ENCODE measurements at places on chromosomes 4 and X.

GRCh38 chr4:182018691-182019090 is 224.5 kb upstream of the TENM3 start:
- DNase-seq: no peak

GRCh38 chrX:39377773-39378172 is 576.5 kb downstream of the MID1IP1 start:
- no peak for DNase-seq

DNA sequence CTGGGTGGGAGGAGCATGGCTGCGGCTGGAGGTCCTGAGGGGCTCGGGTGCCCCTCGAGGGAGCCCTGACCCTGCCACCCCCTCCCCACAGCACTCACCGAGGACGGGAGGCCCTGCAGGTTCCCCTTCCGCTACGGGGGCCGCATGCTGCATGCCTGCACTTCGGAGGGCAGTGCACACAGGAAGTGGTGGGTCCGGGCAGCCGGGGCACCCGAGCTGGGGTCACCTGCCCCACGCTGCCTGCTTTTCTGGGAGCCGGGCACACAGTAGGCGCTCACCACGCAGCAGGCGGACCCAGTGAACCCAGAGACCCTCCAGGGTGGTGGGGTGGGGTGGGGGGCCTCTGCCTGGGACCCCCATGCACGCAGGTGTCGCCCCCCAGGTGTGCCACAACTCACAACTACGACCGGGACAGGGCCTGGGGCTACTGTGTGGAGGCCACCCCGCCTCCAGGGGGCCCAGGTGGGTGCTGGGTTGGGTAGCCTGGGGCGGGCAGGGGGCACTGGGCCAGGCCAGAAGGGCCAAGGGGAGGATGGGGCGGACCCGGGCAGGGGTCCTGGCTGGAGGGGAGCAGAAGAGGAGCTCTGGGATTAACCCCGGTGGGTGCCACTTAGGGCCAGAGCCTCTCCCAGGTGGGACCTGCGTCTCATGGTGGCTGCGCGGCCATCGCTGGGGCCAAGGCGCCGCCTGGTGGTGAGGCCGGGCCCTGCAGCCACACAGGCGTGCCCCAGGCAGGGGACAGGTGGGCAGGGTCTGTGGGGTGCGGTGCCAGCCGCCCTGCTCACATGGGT is 1.4 kb downstream of the HGFAC start:
- DNase-seq: peak; percentile 66

GRCh38 chr4:97868097-97868496 is 275.2 kb downstream of the STPG2 start:
- no peak for DNase-seq

DNA sequence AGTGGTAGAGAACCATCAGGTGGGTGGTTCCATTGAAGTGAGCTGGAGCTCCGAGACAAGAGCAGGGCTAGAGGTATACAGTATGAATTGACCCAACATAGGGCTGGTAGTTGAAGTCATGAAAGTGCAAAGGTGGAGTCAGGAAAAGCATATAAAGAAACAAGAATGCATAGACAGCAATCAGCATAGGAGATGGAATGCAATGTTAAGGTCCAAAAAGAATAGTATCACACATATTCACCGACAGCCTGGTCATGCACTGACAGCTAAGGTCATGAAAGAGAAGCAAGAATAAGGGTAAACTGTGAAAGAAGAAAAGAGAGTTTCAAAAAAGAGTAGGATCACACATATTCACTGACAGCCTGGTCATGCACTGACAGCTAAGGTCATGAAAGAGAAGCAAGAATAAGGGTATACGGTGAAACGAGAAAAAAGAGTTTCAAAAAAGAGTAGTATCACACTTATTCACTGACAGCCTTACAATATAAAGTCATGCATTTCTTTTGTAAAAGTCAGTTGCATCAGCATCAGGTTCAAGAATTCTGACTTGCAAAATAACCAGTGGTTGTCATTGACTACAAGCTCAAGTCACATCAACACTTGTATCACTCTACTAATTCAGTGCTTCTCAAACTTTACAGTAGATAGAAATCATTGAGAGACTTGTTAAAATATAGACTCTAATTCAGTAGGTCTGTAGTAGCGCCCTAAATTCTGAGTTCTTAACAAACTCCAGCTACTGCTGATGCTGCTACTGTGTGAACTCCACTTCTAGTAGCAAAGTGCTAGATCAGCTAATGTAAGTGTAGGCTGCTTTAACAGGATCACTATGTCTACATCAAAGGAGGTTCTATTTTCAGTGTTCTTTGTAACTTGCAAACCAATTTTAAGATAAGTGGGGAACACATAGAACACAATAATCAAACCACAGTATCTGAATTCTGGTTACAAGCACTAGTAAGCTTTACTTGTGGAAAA is 221.9 kb downstream of the PDGFC start:
- no peak for DNase-seq

DNA sequence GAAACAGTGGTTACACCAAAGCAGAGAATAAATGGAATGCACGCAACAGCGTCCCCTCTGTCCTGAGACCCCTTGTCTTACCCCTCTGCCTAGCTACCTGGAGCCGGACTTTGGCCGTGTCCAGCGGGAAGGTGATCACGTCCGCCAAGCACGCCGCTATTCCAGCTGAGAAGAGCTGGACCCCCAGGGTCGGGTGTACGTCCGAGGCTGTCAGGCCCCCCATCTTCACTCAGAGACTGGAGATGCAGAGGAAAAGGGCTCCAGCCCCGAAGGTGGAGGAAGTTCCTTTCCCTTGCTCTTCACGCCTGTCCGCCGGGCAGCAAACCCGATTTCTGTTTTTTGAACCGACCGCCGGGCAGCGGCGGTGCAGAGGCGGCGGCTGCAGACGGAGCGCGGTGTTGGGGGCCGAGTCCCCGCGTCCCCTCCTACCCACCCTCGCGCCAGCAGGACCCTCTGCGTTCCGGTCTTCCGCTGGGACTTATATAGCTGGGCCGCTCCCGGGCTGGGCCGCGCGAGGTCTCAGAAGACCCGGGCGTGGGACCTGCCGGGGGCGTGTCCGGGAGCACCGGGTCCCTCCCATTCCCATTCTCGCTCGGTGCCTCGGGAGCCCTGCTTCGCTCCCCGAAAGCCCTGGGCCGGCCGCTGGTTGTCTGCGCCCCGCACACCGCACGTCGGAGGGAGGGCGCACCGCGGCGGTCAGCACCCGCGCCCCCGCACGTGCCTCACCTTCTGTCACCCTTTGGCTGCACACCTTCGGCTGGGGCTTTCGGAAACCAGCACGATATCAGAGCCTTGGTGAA is at the start of gene UCP1:
UCP1 (minus strand) TSS at position 455 of the 800 bp plus-strand sequence; CDS start at position 223, 232 bp downstream.
- DNase-seq: no peak

DNA sequence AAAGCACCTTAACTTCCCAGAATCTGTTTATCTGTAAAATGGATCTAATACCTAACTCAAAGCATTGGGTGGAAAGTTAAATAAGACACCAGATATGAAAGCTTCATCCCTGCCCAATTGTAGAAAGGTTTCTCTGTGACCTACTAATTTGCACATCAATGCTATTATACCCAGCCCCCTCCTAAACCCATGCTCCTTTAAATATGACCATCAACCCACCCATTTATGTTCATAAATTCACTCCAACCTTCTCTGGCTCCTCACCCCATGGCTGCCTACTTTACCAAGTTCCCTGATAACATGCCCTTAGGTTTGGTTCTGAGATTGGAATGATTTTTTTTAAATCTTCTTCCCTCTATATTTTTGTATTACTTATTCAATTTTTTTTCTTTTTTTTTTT is 1.9 kb downstream of the LYAR start:
- DNase-seq: no peak

GRCh38 chr4:47104986-47105385 is 73.6 kb downstream of the GABRB1 start:
- no peak for DNase-seq

DNA sequence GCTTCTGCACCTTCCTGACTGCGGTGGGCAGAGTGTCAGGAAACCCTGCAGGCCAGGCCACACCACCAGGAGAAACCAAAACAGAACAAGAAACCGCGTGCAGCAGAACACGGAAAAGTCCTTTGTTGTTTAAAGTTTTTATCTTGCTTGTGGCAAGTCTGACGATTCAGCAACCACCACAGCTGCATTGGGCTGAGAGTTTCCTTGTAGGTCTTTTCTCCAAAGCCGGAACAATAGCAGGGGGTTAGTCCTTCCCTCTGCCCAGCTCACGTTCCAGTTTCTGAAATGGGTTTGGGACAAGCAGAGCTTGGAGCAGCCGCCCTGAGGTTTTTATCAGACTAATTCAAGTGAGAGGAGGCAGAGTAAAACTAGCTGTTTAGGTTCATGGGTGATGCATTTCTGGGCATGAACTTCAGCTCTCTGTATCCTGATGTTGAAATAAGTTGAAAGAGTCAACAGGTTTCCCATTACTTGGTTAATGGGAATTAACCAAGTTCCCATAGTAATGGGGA is 216.9 kb downstream of the PTTG2 start:
- peak; percentile 48 for DNase-seq

DNA sequence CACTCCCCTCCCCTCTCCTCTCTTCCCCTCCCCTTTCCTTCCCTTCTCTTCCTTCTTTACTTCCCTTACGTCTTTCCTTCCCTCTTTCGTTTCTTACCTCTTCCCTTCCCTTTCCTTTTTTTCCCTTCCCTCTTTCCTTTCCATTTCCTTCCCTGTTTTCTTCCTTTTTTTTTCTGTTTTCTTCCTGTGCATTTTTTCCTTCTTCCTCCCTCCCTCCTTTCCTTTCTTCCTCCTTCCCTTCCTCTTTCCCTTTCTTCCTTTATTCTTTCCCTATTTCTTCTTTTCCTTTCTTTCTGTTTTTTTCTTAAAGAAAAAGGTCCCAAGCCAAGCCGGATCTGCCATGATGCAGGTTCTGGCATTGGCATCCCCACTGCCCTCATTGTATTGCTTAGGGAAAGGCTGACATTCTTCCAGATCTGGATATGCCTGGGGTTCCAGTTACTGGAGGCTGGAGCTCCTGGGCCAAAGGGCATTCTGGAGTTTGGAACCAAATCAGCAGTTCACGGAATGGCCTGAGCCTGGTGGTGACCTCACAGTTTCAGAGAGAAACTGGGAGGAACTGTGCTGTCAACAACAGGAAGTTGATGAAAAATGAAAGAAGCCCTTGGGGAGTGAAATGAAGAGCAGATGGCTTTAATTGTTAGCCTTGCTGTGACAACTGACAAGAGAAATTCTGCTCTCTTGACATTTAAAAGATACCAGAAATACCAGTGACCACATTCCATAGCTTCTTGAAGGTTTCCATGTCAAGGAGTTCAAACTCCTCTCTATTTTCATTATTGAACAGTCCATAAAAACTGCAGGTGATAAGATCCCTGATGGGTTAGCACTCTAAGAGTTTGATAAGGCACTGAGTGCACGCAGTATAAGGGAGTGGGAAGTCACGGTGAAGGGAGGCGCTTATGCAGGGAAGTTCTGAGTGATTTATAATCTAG is 622.1 kb downstream of the SPRY1 start:
- DNase-seq: no peak

DNA sequence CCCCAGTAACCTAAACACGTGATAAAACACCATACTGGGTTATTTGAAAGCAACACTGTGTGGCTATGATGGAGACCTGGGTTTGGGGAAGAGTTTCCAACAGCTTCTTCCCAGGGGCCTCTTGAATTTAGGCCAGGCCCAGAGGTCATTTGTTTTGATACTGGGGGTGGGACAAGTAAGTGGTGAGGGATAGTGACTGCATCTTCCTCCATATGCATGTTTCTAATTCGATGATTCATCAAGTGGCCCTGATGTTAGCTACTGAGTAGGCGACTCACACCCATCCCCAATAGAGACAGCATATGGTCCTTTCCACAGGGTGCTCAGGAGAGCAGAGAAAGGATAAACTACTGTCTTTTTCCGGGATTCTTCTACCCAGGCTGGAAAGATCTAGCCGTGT is 2.7 kb downstream of the NDP start:
- no peak for DNase-seq

DNA sequence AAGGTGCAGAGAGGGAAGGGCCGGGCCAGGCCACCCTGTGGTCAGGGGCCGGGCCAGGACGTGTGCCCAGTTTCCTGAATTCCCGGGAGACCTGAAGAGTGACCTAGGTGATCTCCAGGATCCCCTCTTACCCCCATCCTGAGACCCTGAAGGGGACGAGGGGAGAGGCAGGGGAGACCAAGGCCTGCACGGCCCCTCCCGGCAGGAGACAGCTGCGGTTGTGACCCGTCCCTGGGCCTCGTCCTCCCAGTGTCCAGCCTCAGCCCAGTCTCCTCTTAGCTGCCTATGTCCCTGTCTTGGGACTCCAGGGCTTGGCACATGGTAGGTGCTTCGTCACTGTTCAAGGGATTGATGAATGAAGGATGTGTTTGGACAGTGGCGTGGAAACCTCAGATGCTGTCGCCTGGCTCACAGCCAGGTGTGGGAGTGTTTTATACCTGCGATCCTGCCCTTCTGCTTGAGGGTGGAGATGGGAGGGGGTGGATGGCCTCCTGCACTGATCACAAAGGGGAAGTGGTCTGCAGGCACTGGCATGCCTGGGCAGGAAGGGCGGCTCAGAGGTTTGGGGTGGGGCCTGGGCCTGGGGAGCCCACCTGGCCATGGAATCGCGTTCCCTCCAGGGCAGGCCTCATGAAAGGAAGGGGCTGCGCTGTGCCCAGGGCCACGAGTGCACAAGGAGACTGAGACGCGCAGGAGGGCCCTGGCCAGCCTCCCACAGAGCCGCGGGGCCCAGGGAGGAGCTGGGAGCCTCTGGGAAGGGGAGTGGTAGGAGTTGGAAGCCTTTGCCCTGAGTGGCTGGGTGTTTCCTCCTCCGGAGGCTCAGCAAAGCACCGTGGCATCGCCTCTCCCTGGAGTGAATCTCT is 6.9 kb downstream of the SH3TC1 start:
- DNase-seq: no peak

DNA sequence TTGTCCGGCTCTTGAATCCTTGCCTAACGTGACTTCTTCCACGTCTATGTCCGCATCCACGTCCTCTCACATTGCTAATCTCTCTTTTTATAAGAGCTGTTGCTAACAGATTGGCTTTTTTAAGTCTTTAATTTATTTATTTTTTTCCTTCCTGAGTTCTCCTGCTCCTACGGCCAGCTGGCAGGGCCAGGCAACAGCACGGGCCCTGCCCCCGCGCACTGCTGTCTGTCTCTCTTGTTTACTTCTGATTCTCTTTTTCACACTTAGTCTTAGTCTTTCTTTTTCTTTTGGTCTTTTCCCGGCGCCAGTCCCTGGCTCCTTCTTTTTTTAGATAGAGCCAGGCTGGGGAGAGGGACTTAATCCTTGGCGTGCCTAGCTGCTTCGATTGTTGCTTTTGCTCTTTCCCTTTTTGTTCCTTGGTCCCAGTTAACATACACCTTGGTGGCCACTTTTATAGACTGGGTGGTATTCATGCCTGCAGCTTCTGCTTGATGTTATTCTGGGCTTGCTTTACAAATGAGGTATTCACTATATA is 53.2 kb upstream of the RBMX start:
- DNase-seq: no peak

- no peak for DNase-seq
Observed at GRCh38 chr4:182916483-182917181, 554 bp downstream of the DCTD start.

GRCh38 chr4:1862055-1862911 is 6.3 kb upstream of the LETM1 start:
- no peak for DNase-seq
